Type B pancreatic cell (in vitro differentiated cells): ENCODE measurements at places on chromosomes 7 and 10.

GRCh38 chr10:106515206-106515790, 649.2 kb downstream of the SORCS1 start:
- no peaks in the 10 kb centered on the region for H3K36me3 ChIP-seq
- H3K27ac ChIP-seq, result no peak overlapping the region
- H3K4me3 ChIP-seq, result no peak overlapping the region
- H3K4me1 ChIP-seq, result peaks cover 12% of the 10 kb centered on the region
- no peak for DNase-seq
- no peaks in the 10 kb centered on the region for H3K27me3 ChIP-seq

- H3K27me3 ChIP-seq, result peaks cover 26% of the 10 kb centered on the region
- no peak overlapping the region for H3K27ac ChIP-seq
- no peaks in the 10 kb centered on the region for H3K4me1 ChIP-seq
These were observed 10.5 kb downstream of the ST8SIA6 start for GRCh38 chr10:17443707-17444387.

GRCh38 chr7:40802497-40802896, 667.7 kb downstream of the SUGCT start:
- DNase-seq, result no peak
- no peak overlapping the region for H3K27ac ChIP-seq
- no peaks in the 10 kb centered on the region for H3K27me3 ChIP-seq
- H3K36me3 ChIP-seq, result no peaks in the 10 kb centered on the region
- no peaks in the 10 kb centered on the region for H3K4me1 ChIP-seq
- H3K4me3 ChIP-seq, result no peak overlapping the region

- no peak for DNase-seq
- H3K4me1 ChIP-seq, result peaks cover 6% of the 10 kb centered on the region
- H3K4me3 ChIP-seq, result no peak overlapping the region
- no peak overlapping the region for H3K27ac ChIP-seq
- no peaks in the 10 kb centered on the region for H3K36me3 ChIP-seq
These were observed 12.6 kb upstream of the UBE2D1 start for GRCh38 chr10:58322072-58322834.

GRCh38 chr7:93799750-93800357, 90.7 kb downstream of the TFPI2 start:
- no peaks in the 10 kb centered on the region for H3K27me3 ChIP-seq
- H3K27ac ChIP-seq, result no peak overlapping the region
- no peaks in the 10 kb centered on the region for H3K36me3 ChIP-seq
- no peaks in the 10 kb centered on the region for H3K4me1 ChIP-seq
- DNase-seq, result no peak

DNA sequence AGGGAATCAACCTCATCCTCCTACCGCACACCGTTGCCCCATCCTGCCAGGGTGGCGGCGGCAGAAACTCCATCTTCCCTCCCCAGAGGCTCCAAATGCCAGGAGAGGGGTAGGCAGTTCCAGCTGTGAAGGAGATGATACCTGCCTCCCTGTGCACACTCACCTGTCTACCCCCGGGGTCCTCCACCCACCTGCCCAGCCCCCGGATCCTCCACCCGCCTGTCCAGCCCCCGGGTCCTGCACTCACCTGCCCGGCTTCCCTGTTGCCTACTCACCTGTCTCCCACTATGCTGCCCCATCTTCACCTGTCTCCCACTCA, 13.4 kb upstream of the DNAAF5 start:
- H3K4me1 ChIP-seq, result peaks cover 27% of the 10 kb centered on the region
- peaks cover 9% of the 10 kb centered on the region for H3K36me3 ChIP-seq
- H3K27ac ChIP-seq, result peak overlapping the region; percentile 76
- peaks cover 4% of the 10 kb centered on the region for H3K27me3 ChIP-seq

DNA sequence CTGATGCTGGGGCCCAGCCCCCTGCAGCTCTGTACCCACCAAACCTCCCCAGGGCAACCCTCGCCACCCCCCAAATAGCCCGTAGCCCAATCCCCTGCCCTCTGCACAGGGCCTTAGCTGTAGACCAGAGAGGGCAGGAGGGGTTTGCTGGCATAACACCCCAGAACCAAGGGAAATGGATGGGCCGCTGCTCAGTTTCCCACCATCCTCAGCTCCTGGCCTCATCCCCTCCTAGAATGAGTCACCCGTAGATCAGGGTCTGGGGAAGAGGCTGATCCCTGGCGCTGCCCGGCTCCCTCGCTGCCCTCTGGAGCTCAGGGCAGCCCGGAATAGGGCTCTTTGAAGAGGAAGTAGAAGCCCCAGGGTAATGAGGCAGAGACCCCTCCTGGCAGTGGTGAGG, 31.2 kb downstream of the LDB3 start:
- no peaks in the 10 kb centered on the region for H3K4me1 ChIP-seq
- H3K27ac ChIP-seq, result no peak overlapping the region
- H3K4me3 ChIP-seq, result no peak overlapping the region
- no peaks in the 10 kb centered on the region for H3K36me3 ChIP-seq

GRCh38 chr7:141181812-141182211, 107.9 kb downstream of the TMEM178B start:
- H3K27me3 ChIP-seq, result peaks cover 3% of the 10 kb centered on the region
- H3K4me3 ChIP-seq, result no peak overlapping the region
- H3K4me1 ChIP-seq, result no peaks in the 10 kb centered on the region

DNA sequence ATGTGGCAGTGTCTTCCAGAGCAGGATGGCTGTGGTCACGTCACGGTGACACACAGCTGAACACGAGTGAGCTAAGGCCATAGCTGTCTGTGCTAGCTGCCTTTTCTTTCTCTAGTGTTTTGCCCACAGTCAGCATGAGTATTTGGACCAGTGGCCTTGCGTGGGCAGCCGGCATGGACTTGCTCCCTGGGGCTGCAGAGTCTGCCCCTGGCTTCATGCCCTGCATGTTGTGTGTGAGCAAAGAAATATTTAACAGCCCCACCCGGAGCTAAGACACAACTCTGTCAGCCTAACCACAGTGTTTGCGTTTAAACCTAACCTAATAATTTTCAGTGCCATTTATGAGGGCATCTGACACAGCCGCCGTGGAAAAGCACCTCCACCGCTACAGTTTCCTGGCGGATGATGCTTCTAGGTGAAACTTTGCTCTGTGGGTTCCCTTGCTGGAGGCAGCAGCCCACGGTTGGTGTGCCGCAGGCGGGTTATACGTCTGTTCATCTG, 14.6 kb downstream of the CHST12 start:
- H3K4me3 ChIP-seq, result no peak overlapping the region
- no peak overlapping the region for H3K27ac ChIP-seq
- peaks cover 7% of the 10 kb centered on the region for H3K36me3 ChIP-seq
- peaks cover 20% of the 10 kb centered on the region for H3K4me1 ChIP-seq

DNA sequence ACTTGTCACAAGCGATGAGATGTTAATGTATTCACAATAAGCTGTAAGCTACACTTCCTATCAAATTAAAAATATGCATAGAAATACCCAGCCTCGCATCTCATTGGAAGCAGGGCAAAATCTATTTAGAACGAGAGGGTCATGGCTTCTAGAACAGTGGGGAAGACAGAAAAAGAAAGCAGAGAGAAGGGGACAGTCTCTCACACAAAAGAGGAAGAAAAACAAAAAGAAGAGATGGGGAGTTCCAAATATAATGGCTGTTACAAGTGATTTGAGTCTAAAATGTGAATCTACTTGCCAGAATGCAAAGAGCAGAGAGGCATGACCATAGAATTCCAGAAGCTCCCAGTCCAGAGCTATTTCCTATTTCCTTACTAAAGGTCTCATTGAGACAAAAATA, 13.8 kb downstream of the LRRN3 start:
- DNase-seq, result no peak
- no peaks in the 10 kb centered on the region for H3K4me1 ChIP-seq
- no peaks in the 10 kb centered on the region for H3K27me3 ChIP-seq
- H3K36me3 ChIP-seq, result no peaks in the 10 kb centered on the region
- no peak overlapping the region for H3K4me3 ChIP-seq

DNA sequence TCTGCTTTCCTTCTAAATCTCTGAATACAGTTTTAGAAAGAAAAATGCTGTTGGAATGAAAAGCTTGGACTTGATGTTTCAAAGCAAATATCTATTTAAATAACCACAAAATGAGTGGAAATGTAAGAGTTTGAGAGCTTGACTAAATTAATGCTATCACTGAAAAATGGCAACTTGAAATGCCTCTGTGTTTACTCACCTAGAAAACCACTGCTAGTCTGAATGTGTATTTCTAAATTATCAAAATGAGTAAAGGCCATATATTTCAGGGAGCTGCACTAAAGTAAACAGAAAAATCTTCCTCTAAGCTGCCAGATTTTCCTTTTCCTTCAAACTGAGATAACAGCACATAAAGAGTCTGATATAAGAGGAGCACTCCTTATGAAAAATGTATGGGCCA, 87.9 kb downstream of the DPY19L1 start:
- H3K36me3 ChIP-seq, result peaks cover 15% of the 10 kb centered on the region
- no peaks in the 10 kb centered on the region for H3K27me3 ChIP-seq
- no peaks in the 10 kb centered on the region for H3K4me1 ChIP-seq
- no peak overlapping the region for H3K4me3 ChIP-seq
